ENCODE measurements at places on chromosomes 13 and 19.

- DNase-seq, result no peak
Measured at GRCh38 chr13:102905905-102906771, 60.3 kb downstream of the ERCC5 start.

- no peak for DNase-seq
Measured at GRCh38 chr13:31242367-31242766, 42.6 kb downstream of the B3GLCT start.

- DNase-seq, result no peak
Measured at GRCh38 chr19:2027361-2027760, 11.8 kb upstream of the BTBD2 start.

DNA sequence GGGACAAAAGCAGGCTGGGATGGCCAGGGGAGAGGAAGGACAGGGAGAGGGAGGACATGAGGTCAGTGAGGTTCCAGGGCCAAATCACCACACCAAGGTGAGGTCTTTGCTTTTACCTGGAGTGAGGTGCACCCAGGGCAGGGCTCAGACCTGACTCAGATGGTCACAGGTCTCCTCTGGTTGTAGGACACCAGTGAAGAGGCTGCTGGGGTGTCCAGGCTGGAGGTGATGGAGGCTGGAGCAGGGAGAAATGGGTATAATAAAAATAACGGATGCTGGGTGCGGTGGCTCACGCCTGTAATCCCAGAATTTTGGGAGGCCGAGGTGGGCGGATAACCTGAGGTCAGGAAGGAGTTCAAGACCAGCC is 6.9 kb downstream of the GRAMD1A start:
- DNase-seq, result no peak

- DNase-seq, result no peak
Measured at GRCh38 chr13:24180750-24181377, 20.3 kb downstream of the SPATA13 start.

DNA sequence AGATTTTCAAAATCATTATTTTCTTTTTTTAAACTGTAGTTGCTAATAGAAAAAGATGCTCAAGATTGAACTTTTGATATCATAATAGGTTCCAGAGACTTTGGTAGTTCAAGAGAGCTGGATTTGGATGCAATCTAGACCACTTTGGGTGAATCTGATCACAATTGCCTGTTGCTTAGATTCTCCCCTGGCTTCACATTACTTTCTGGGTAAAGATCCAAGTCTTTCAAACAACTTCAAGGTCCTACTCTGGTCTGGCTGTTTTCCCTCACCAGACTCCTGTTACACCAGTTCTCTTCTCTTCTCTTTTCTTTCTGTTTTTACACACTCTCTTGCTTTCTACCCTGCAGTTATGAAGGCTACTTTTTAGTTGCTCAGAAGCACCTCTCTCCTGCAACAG is 7.4 kb upstream of the SPRY2 start:
- DNase-seq, result no peak

DNA sequence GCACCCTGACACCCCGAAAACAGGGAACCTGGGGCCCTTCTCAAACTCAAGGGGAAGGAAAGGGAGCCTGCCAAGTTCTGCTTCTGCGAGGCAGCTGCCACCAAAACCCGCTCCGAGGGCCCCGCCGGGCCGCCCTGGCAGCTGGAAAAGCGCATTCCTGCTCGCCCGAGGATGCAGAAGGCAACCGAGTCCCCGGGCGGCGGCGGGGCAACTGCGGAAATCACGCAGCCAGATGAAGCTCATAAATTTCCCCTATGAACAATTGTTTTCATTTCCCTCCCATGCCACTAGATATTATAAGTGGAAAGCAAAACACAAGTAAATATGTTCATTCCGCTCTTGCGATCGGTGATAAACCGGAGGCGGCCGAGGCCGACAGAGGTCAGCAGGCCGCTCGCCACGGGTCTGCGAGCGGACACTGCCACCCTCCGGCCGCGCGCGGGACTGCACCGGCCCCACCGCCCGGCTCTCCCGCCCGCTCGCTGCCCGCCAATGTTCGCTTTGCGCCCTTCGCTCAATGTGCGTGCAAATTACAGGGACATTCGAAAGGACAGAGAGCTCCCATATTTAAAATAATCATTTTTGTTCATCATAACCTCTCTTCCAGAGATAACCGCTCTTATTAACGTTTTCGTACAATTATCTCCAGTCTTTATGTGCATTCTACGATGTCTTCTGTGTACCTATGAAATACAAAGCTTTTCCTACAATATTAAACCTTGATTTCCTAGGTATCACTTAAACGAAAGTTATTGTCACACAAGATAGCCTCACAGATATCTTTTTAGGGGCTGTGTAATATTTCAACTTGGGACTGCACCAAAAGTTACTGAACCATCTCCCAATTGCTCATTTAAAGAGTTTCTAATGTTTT is 120.8 kb upstream of the ZNF507 start:
- DNase-seq, result peak; percentile 85

GRCh38 chr13:20359335-20359734 is 127.2 kb upstream of the GJB6 start:
- DNase-seq, result no peak

Data from GM13977 (cell line).